Fibroblast of skin of back (primary cell): ENCODE measurements at places on chromosomes 7 and 10.

DNA sequence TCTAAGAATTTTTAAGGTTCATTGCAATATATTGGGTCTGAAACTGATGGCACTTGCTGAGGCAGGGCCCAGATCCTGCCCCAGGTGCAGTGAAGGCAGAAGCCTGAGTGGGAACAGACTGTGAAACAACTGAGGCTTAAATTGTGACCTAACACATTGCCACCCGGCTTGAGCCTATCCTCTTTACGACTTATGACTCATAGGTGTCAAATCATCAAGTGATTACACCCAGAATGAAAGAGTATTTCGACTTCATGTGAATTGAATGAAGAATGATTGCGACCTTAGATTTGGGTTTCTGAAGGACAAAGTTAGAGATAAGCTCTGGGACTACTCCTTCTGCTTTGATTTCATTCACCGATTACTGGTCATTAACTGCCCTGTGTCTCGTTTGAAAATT, 200.9 kb downstream of the CREB5 start:
- DNase-seq = no peak

DNA sequence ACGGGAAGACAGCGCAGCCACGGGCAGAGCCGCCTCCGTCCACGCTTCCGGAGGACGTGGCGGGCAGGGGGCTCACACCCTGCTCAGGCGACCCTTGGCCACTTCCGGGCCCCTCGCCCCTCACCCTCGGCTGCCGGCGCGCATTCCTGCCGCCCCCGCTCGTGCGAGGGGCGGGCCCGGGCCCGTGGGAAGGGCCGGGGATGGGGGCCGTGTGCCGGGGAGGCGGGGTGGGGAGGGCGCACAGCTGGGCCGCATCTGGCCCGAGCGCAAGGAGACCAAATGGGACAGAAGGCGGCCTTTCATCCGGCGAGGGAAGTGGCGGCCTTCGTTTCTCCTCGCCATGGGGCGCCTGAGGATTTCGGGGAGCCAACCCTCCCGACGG, 846 bp upstream of the LFNG start:
- no peak for DNase-seq

DNA sequence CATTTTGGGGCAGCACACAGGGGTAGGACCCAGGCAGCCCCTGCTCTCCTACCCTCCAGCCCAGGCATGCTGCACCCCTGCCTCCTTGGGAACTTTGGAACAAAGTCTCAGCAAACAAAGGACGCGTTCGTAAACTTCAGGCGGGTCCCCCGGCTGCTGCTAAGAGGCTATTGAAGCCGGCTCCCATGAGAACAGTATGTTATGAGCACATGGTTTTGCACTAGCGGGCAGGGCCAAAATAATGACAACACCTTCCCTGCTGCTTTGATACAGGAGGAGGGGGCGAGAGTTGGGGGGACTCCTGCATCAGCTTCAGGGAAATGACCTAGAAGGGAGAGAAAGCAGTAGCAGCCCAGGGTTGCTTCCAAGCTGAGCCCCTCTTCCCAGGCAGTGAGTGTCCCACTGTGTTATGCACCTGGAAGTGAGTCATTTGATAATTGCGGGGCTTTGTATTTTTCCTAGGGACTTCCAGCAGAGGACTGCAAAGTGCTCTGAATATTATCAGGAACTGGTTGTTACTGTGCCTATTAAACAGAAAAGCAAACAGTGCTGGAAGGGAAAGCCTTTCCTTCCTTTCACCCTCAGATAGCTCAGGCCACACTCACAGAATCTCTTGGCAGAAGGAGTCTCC, 6.9 kb downstream of the ITPRIP start:
- DNase-seq = peak; percentile 61

GRCh38 chr7:74482629-74483401, 29.1 kb downstream of the GTF2IRD1 start:
- DNase-seq = peak; percentile 90

DNA sequence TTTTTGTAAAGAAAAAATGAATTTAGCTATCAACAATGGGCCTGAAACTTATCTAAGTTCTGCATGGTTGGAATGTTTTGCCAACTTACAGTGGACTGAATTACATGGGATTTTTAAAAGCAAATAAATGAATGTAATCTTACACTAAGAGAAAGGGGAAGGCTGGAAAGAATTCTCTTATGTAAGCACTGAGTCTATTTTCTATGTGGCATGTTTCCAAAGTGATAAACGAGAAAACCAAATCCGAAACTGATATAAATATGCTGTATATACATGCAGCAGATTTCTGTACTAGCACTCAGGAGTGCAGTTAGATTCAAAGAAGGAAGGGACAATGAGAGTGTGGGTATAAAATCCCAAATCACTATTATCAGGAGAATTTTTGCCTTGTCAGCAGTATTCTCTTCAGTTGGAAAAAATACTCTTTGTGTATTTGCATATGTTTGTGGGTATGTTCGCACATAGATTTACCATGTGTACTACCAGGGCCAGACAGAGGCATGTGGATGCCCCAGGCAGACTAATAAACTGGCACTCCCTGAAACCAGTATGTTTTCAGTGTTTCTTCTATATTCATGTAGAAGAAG, 334.3 kb upstream of the SEMA3D start:
- DNase-seq = no peak

- no peak for DNase-seq
Observed at GRCh38 chr7:64626083-64626469, 39.9 kb upstream of the ZNF107 start.

- no peak for DNase-seq
Observed at GRCh38 chr10:74896788-74897527, 70.6 kb downstream of the KAT6B start.

DNA sequence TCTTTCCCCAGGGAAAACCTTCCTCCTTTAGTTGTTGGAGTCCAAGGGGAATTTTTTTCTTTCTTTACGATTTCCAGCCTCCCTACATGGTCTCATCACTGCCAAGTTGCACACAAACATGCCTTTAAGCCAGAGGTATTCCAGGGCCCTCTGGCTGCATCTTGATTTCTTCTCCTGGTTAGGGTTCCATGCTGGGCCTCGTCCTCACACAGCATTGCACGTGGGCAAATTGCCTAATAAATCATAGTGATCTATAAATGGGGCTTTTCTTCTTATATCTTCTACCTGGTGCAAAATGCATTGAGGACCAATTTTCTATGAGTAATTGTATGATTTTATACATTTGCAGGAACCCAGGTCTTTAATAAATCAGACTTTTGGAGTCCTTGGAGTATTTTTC, 284.2 kb downstream of the C7orf25 start:
- DNase-seq = no peak

GRCh38 chr7:108094933-108095710, 35.0 kb downstream of the LAMB4 start:
- peak; percentile 84 for DNase-seq

DNA sequence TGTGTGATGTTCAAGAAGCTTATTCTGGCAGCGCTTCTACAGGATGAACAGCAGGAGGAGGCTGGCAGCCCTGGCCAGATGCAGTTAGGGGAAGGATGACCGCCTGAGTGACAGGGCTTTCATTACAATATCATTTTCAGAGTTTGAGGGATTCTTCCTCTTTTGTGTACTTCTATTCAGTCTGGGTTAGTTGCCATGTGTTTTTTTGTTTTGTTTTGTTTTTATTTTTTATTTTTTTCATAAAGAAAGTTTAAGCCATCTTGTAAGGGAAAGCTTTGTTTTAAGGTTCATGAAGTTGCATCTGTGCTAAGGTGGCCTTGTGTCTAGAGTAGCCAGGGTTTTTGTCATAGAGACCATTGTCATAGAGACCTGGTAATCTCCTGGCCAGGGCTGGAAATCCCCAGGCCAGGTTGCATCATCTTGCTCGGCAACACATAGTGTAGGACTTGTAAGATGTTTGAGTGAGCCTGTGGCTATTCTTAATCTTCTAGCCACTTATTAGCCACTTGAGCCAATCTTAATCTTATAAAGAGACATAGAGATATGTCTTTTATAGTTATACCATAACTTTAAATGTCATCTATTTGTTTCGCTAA, 230.5 kb upstream of the TMEM229A start:
- DNase-seq = peak; percentile 24

GRCh38 chr7:150340024-150340749, 1.2 kb downstream of the RARRES2 start:
- DNase-seq = peak; percentile 32

GRCh38 chr10:12321641-12322040, 27.7 kb upstream of the CAMK1D start:
- no peak for DNase-seq

DNA sequence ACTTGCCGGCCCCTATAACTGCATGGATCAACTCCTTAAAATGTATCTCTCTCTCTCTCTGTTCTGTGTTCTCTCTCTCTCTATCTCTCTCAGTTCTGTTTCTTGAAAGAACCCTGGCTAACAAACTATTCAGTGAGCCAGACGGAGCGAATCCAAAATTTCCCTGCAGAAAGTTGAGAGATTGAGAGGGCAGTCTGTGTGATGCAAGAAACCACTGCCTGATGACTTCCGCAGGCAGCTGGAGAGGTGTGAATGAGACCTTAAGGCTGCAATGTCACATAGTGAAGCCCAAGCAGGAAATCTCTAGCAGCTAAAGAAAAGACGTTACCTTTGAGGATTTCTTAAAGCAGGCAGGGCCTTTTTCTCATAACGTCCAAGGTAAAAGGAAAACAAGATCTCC, 17.3 kb downstream of the FAM107B start:
- DNase-seq = no peak

DNA sequence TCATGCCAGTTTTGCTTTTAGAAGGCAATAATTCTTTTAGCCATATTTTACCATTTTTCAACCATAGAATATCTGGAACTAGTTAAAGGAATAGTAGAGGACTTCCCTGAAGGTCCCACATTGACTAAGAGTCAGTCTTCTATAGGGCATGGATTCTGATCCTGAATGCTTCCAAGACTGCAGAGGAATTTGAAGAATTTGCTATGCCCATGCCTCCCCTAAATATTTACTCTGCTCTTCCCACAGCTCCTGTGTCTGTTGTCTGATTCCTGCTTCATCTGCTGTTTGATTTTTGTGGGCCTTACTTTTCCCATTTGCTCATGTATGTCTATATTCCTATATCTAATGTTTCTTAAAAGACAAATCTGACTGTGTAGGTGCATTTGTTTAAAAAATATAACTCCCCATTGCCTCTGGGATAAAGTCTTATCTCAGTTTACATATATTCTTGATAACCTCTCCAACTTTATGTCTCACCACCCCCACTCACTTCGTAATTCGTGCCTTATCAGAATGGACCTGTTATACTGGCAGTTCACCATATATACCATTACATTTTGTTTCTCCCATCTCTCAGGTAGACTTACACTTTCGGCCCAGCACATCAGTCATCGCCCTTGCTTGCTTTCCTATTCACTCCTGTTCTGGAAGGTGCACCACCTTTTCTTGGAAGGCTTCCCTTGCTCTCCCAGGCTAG, 33.9 kb downstream of the LRRC4 start:
- DNase-seq = peak; percentile 57

DNA sequence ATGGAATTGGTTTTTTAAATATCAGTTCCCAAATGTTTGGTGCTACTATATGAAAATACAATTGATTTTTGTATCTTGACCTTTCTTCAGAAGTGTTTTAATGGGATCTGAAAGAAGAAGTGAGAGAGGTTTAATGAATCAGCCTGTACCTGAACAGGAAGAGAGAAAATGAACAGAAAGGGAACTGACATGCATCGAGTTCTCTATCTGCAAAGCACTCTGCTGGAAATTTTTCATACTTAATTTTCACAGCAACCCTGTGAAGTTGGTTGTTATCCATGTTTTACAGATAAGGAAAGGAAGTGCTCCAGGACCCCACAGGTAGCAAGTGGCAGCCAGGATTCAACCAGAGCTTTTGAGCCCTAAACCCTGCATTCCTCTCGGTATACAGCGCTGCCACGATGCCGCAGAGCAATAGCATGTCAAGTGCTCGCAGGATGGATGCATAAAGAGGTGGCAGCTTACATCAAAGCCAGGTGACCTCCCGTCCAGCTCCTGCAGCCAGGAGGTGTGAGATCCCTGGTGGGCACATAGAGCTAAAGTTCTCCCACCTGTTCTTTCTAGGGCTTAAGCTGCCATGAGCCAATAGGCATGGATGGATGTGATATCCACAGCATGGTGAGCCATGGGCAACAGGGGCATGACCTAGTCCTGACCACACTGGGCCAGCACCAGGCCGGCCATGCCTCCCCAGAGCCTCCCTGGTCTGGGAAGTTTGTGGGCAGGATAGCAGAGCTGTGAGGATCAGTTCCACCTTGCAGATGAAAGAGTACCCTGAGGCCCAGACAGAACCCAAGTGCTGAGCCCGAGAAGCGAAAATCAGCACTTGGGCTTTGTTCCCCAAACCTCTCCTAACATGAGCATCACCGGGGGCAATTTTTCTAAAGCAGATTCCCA, 57.2 kb downstream of the CALML3 start:
- DNase-seq = no peak

DNA sequence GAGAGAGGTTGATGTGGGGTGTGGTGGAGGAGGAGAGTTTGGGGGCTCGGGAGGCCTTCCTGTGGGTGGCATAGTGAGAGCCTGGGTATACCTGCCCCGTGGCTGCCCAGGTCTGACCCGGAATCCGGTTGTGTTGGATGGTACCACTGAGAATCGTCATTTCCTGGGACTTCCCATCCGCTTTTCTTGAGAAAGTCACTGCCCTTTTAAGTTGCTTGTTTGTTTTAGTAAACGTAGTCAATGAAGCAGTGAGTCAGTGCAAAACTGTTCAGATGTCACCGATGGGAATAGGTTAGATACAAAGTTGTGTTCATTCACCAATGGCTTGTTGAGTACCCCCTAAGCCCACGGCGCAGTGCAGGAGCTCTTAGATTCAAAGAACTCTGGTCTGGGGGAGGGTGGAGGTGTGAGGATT, 285.8 kb downstream of the CAMK1D start:
- DNase-seq = no peak

DNA sequence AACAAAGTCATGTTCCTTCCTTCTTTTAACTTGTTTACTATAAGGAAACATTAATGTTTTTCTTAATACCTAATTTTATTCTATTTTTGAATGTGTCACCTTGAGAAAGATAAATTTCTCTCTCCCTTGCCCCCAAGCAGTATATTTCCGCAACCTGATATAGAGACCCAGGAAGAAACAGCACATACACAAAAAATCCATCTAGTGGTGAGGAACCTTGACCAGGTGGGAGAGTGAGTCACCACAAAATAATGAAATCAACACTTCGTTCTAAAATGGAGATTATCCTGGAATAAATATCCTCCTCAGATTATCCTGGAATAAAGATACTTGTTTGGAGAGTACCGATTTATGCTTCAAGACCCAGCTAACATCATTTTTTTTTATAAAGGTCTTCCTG, 232.9 kb upstream of the PTN start:
- no peak for DNase-seq

DNA sequence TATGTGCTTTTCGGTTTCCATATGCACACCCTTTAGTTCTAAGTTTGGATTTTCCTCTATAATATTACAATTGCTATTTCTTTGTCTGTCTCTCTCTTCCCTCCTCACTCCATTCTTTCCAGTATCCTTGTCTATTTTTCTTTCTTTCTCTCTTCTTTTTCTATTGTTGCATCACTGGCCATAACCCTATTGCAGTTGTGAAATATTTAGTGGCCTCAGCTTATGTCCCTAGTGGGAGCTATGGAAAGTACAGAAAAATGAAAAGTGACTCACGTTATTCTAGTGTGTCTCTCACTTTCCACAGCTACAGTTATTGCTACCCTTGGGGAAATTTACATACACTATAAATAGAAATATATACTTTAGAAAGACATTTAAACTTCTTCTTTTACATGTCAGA, 59.1 kb downstream of the CNTNAP2 start:
- peak; percentile 28 for DNase-seq

GRCh38 chr7:75734586-75735458, 3.9 kb downstream of the HIP1 start:
- DNase-seq = peak; percentile 71

GRCh38 chr10:51910189-51910588, 210.8 kb upstream of the CSTF2T start:
- DNase-seq = no peak

GRCh38 chr10:101938305-101939007, 94.9 kb upstream of the KCNIP2 start:
- peak; percentile 87 for DNase-seq
